ENCODE measurements at places on chromosomes 6 and 20.

GRCh38 chr6:42720739-42721138, 1.7 kb downstream of the PRPH2 start:
- DNase-seq = no peak

- DNase-seq = no peak
Measured at GRCh38 chr6:166202321-166202733, 34.7 kb upstream of the TBXT start.

DNA sequence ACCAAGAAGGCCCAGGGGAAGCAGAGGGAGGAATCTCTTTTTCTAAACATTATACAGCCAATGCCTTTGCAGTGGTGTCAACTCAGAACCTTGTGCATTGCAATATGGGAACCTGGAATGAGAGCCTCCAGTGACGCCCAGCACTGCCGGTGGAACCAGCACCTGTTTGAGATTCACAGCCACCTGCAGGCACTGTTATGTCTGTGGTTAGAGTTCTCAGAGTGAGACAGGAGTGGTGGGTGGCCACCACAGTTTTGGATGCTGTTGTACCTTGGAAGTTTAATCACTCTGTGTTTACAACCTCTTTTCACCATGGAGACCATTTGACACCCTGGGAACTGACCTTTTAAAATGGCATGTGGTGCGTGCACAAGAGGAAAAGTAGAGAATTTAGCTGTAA, 185.3 kb upstream of the KCNG1 start:
- no peak for DNase-seq

DNA sequence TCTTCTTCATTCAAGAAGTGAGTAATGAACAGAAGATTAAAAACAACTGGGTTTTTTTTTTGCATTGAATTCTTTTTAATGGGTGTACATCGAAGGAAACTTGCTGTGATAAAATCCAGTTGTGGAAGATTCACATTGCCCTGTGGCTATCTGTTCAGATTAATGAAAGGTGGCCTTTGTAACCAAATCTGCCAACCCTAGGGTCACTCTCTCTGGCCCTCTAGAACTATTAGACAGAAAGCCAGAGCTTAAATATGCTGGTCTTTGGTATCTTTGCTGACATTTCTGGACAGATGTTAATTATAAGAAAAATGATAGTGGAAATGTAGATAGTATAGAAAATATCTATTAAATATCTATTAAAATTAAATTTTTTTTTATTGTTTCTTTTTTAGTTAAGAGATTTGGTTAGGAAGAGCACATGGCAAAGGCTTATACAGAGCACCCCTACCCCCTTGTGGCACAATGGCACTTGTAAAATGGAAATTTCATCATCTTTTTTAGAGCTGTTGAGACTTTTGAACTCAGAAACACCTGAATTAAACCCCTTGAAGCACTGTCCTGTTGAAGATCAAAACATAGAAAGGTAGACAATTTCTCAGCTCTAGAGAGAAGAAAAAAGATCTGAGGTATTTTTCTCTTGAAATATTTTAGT, 572.5 kb downstream of the PKHD1 start:
- DNase-seq = no peak

DNA sequence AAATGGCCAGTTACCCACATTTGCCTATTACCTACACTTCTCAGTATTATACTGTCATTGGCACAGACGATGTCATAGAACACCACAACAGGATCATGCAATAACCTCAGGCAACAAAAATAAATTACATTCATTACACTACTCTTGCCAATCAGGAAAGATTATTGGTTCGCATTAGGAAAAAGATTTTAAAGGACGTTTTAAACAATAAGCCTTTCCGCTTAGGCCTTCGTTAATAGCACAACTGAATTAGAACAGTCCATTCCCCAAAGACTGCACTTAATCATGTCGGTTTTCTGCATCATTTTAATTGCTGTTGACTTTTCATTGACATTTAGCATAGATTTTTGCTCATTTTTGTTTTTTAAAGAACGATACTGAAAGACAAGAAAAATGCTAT, 912 bp upstream of the SENP6 start:
- DNase-seq = no peak

- no peak for DNase-seq
Measured at GRCh38 chr20:10524643-10525042, 89.5 kb downstream of the SLX4IP start.

- DNase-seq = no peak
Measured at GRCh38 chr20:21183722-21184121, 57.8 kb downstream of the KIZ start.

- no peak for DNase-seq
Measured at GRCh38 chr6:170404697-170405096, 98.1 kb downstream of the FAM120B start.

DNA sequence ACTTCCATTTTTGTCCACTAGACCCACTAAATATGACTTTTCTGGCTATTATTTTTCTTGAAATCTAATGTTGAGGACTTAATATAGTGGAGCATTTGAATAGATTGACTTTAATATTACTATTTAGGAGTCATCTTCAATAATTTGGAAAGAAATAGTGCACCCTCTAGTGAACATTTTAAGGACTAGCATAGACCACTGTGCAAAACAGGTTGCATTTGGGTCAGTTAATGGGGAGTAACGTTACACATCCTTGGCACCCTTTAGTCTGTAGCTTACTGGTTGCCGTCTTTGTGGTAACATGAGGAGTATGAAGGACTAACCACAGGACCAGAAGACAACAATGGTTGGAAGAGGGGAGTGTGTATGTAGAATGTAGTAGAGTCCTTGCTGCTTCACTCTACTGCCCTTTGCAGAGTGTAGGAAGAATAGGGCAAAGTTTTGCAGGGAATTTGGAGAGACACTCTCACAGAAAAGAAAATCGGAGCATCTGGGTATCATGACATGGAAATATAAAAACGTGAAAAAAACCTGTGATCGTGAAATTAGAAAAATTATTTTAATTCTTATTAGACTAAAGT, 25.2 kb downstream of the RFPL4B start:
- no peak for DNase-seq

All from stimulated activated CD8-positive, alpha-beta memory T cell treated with anti-CD3 and anti-CD28 coated beads, Interleukin-7, amount 100 ng/mL, for 24 hours (primary cell).